ENCODE measurements at places on chromosomes 1 and 21.
A peak's percentile ranks its signal among the peaks of the same experiment; 100 is the strongest.

GRCh38 chr1:168180148-168180524 is 1.4 kb downstream of the TIPRL start:
- peak; percentile 5 for DNase-seq

DNA sequence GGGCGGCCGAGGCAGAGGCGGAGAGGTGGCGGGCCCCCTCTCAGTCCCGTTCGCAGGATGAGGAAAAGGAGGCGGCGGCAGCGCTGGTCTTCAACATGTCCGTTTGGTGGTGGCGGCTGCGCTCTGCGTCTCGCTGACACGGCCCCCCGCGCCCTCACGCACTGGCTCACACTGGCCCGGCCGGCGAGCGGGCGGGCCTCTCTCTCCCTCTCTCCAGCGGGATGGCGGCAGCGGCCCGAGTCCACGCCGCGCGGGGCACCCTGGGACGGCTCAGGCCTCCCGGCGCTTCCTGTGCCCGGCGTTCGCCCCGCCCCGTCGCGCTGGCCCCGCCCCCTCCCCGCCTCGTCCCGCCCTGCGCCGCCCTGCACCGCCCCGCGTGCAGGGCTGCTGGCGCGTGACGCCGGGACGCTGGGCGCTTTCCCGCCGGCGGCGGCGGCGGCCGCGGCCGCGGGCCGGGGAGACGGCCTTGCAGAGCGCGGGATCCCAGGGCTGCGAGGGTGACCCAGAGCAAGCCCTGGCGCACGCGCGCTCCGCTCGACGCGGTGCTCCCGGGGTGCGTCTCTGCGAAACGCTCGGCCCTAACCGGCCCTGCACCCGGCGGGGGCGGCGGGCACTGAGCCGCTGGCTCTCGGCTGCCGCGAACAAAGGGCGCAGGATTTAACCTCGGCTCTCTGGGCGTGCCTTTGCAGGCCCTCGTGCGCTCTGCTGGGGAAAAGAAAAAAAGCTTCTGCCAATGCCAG is at the start of gene SCAF4:
Gene SCAF4 (minus strand): TSS at position 262 of the 740 bp plus-strand sequence. CDS start 426 bp downstream, outside the sequence.
- DNase-seq: peak; percentile 90

DNA sequence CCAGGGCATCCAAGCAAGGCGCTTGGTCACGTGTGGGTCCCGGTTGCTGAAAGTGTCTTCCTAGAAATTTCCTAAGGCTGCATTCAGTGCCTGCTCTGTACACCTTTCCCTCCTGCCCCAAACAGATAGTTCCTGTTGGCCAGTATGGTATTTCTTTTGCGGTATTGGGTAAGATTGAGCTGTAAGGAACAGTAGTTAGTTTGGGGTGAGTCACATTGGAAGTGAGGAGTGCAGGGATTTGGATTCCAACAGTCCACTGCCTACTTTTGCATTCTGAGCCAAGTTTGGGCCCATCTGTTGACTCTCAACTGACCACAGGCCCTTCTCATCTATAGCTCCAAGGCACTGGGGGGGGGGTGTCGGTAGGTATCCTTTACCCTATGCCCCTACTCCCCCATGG is 83.4 kb downstream of the MAP3K21 start:
- DNase-seq: no peak

- DNase-seq: peak; percentile 56
Observed at GRCh38 chr21:40386294-40386911, 460.6 kb downstream of the DSCAM start.

All from activated CD4-positive, alpha-beta T cell treated with anti-CD3 and anti-CD28 coated beads, Interleukin-2, Interleukin-6, amounts not matched to agents 100 ng/mL and 50 ng/mL, durations not matched to agents 16 hours and 8 hours (primary cell).